ENCODE measurements at places on chromosomes 1 and 21.

- no peak for DNase-seq
Measured at GRCh38 chr1:8813016-8813763, 4.2 kb downstream of the RERE start.

GRCh38 chr1:98490099-98490498, 171.4 kb upstream of the SNX7 start:
- no peak for DNase-seq

GRCh38 chr1:202852163-202852904, 36.6 kb downstream of the RABIF start:
- DNase-seq, result peak; percentile 56

DNA sequence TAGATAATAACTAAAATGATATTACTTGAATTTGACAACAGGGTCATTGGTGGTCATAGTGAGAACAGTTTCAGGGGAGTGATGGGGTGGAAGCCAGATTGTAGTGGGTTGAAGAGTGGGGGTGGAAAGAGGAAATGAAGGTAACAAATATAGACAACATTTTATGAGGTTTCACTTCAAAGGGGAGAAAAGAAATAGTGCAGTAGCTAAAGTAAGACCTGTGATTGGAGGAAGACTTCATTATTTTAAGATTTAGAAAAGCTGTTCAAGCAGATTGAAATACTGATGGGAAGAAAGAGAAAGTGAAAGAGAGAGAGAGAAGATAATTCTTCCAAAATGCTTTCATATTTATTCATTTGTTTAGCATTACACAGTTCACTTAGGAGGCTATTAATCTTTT, 52.0 kb upstream of the KCNA3 start:
- no peak for DNase-seq

DNA sequence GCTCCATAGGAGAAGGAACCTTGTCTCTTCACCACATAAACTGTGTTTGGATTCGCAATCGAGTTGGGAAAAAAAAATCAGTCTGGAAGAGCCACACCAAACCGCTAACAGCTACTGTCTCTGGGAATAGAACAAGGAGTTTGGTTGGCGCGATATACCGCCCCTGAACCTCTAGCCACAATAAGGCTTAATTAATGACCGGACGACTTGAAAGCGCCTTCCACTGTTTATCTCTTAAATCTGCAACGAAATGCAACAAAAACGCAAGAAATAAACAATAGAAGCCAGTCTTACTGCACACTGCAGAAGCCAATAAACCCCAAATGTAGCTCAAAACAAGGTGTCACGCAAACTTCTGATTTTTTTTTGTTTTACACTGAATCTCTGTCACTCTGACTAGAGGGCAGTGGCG, 10.9 kb downstream of the BTBD19 start:
- peak; percentile 45 for DNase-seq

GRCh38 chr1:39852876-39853275, 30.4 kb downstream of the TRIT1 start:
- DNase-seq, result no peak

DNA sequence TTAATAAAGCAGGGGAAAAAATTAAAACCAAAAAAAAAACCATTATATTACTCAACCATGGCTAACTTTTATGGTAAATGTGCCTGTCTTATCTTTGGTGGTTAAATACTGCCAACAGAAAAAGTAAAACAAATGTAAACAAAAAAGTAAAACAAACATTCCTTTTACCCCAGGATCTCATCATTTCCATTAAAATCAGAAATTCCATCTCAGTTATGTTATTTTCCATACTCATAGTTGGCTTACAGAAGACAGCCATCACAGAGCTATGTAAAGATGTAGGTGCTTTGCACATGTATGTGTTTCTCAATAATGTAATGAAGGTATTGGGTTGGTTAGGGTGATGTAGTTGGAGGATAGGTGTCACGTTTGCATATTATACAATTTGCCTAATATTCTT, 185.0 kb downstream of the KCNK2 start:
- DNase-seq, result no peak

Data from activated T-cell treated with anti-CD3 and anti-CD28 coated beads, Interleukin-2, amount 50 U/mL, for 72 hours (primary cell).